A549 treated with Hydrocortisone at 1 μM for 4 hours (cell line): ENCODE measurements at places on chromosomes 11 and 22. TPM values are rescaled to one million over a fixed set of nuclear protein-coding genes. Genes with fewer than 3 reads are reported as not detected.

Gene KCNJ1
- total RNA-seq, result 0.03 TPM in 1 of 5 replicates, not detected in the others

Gene MMP27
- not detected in 5 replicates for total RNA-seq

Gene CELF1
- total RNA-seq, result 46.4 to 55.3 TPM (median 46.8 TPM) in 5 replicates

Gene ANO9
- total RNA-seq, result 0.75 to 1.4 TPM (median 0.89 TPM) in 5 replicates

Gene OR4D5
- not detected in 5 replicates for total RNA-seq

Gene DNAJB7
- not detected in 5 replicates for total RNA-seq

Gene SLC22A25
- total RNA-seq, result not detected in 5 replicates

Gene F2
- 1.7 to 3.3 TPM (median 2.3 TPM) in 5 replicates for total RNA-seq

Gene OTUB1
- 109 to 136 TPM (median 127 TPM) in 5 replicates for total RNA-seq

Gene MS4A2
- total RNA-seq, result not detected in 5 replicates

Gene TMEM132A
- total RNA-seq, result 92.5 to 131 TPM (median 123 TPM) in 5 replicates

Gene ASRGL1
- 9.2 to 13.4 TPM (median 12.2 TPM) in 5 replicates for total RNA-seq

Gene LYVE1
- total RNA-seq, result 0.54 to 1.2 TPM (median 1.1 TPM) in 5 replicates

Gene TRIM6
- total RNA-seq, result 6.3 to 10.1 TPM (median 8.4 TPM) in 5 replicates

Gene C11orf91
- 0.85 to 2.1 TPM (median 2.0 TPM) in 5 replicates for total RNA-seq

Gene MYEOV
- total RNA-seq, result 119 to 123 TPM (median 122 TPM) in 5 replicates

Gene TTC28
- 2.1 to 3.7 TPM (median 3.2 TPM) in 5 replicates for total RNA-seq

Gene CCDC73
- total RNA-seq, result 0.03 to 0.07 TPM in 2 of 5 replicates, not detected in the others

Gene KCNJ5
- 0.01 to 0.03 TPM (median 0.02 TPM) in 3 of 5 replicates, not detected in the others for total RNA-seq

Gene MMP12
- 0.06 to 0.14 TPM (median 0.08 TPM) in 3 of 5 replicates, not detected in the others for total RNA-seq

Gene ENTHD1
- not detected in 5 replicates for total RNA-seq

Gene NLRP14
- not detected in 5 replicates for total RNA-seq

Gene OR5P2
- total RNA-seq, result not detected in 5 replicates

Gene RNASEH2C
- 23.6 to 51.8 TPM (median 47.4 TPM) in 5 replicates for total RNA-seq

Gene EPS8L2
- total RNA-seq, result 86.6 to 123 TPM (median 114 TPM) in 5 replicates

Gene SMIM35
- not detected in 5 replicates for total RNA-seq

Gene ST14
- total RNA-seq, result 0.05 to 0.15 TPM (median 0.08 TPM) in 5 replicates

Gene WNT7B
- total RNA-seq, result 54.3 to 62.9 TPM (median 59.6 TPM) in 5 replicates

Gene TNNI2
- total RNA-seq, result 0.28 to 0.36 TPM (median 0.31 TPM) in 3 of 5 replicates, not detected in the others

Gene B4GALNT4
- total RNA-seq, result 11.1 to 17.5 TPM (median 15.4 TPM) in 5 replicates

Gene APOBEC3G
- 0.13 TPM in 1 of 5 replicates, not detected in the others for total RNA-seq

Gene RBM4
- 128 to 151 TPM (median 134 TPM) in 5 replicates for total RNA-seq

Gene MIAT
- 0.15 to 0.25 TPM (median 0.23 TPM) in 5 replicates for total RNA-seq

Gene APOL5
- total RNA-seq, result not detected in 5 replicates

Gene OR2AG1
- not detected in 5 replicates for total RNA-seq

Gene GAL3ST3
- total RNA-seq, result not detected in 5 replicates

Gene TRPM5
- not detected in 5 replicates for total RNA-seq
